ENCODE measurements at places on chromosomes 7 and 10.

GRCh38 chr7:114426382-114426781 lies 11.8 kb downstream of the FOXP2 start:
- H3K4me3 ChIP-seq, result no peak overlapping the region
- no peaks in the 10 kb centered on the region for H3K27me3 ChIP-seq
- H3K36me3 ChIP-seq, result no peaks in the 10 kb centered on the region
- H3K4me1 ChIP-seq, result no peaks in the 10 kb centered on the region
- DNase-seq, result no peak

DNA sequence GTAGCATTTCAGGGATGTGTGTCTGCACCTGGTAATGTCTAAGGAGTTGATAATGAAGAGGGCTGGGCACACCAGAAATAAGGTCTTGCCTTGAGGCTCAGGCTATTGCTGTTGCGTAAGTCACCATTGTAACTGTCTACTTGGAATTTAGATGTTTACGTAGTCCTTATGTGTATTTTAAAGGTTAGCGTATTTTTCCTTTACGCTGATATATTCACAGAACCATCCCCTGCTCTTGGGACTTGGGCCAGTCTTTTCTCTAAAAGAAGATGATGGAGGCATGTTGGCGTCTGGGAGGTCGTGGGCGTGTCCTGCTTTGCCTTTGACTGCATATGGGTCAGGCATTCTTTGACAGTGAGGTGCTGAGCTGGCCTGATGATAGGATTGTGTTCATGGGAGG lies 14.7 kb downstream of the WDR37 start:
- DNase-seq, result no peak
- no peaks in the 10 kb centered on the region for H3K27me3 ChIP-seq
- H3K4me1 ChIP-seq, result peaks cover 10% of the 10 kb centered on the region
- H3K36me3 ChIP-seq, result peaks cover 5% of the 10 kb centered on the region

DNA sequence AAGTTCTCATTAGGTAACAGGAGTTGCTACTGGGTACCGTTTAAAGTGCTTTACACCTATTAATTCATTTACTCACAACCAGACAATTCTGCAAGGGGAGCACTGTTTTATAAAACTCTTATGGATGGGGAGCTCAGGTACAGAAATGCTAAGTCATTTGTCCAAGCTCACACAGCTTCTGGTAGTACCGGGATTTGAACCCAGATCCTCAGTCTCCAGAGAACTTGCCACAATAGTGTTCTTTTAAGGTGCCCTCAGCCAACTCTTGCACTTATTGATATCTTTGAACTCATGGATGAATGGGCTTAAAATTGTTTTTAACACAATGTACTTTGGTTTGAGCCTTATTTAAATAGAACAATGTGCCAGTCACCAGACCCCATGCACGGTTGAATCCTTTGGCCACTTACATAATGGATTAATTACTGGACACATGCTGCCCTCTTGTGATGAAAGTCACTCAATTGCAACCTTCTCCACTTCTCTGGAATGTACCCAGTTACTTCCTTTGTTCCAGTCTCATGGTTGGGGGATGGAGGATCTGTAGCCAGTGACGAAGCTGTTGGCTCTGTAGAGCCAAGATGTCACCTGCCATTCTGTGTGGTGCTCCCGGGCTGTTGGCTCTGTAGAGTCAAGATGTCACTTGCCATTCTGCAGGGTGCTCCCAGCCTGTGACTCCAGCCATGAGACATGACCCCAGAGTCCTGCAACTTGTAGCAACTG lies 65.6 kb downstream of the NOD1 start:
- no peaks in the 10 kb centered on the region for H3K36me3 ChIP-seq
- DNase-seq, result no peak
- peaks cover 3% of the 10 kb centered on the region for H3K4me1 ChIP-seq
- H3K27ac ChIP-seq, result peak overlapping the region; percentile 67
- no peaks in the 10 kb centered on the region for H3K27me3 ChIP-seq

GRCh38 chr7:36984710-36985312 lies 260.5 kb upstream of the AOAH start:
- no peaks in the 10 kb centered on the region for H3K36me3 ChIP-seq
- no peak for DNase-seq
- peaks cover 34% of the 10 kb centered on the region for H3K27me3 ChIP-seq
- no peak overlapping the region for H3K27ac ChIP-seq
- no peaks in the 10 kb centered on the region for H3K4me1 ChIP-seq

DNA sequence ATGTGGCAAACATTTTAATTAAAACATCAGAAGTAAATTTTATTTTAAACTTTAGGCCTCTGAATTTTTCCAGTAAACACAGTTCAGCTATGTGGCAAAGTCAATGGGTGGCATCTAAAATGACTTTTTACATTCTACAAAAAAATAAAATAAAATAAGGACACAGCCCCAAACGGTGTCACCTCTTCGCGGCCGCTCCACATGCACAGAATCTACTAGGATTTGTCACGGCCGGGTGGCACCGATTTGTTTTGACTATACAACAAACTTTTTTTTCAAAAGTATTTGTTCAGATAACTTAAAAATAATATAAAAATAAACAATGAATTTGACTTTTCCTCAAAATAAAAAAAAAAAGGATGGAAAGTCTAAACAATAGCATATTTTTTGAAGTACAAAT lies 127.8 kb downstream of the EBF3 start:
- no peak overlapping the region for H3K4me3 ChIP-seq
- no peaks in the 10 kb centered on the region for H3K27me3 ChIP-seq
- no peaks in the 10 kb centered on the region for H3K4me1 ChIP-seq
- no peak for DNase-seq
- H3K36me3 ChIP-seq, result no peaks in the 10 kb centered on the region

DNA sequence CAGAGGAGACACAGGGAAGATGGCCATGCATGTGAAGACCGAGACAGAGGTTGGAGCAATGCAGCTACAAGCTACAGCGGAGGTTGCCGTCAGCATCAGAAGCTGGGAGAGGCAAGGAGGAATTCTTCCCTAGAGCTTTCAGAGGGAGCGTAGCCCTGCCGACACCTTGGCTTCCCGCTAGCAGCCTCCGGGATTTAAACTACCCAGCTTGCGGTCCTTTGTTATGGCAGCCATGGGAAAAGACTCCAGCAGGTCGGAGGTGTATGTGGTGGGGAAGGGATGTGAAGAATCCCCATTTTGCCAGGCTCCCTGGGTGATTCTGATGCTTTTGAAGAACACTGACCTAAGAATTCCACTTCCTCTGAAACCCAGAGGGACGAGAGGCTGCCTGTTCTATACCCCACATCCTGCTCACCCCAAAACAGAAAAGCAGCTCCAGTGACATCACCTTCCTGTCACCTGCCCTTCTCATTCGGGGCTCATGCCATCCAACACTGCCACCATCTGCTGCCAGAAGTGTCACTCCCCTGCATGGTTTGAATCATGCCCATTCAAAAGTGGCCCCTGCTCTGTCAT lies 3.3 kb upstream of the SEPHS1 start:
- no peak overlapping the region for H3K27ac ChIP-seq
- DNase-seq, result no peak
- no peaks in the 10 kb centered on the region for H3K36me3 ChIP-seq
- no peak overlapping the region for H3K4me3 ChIP-seq

DNA sequence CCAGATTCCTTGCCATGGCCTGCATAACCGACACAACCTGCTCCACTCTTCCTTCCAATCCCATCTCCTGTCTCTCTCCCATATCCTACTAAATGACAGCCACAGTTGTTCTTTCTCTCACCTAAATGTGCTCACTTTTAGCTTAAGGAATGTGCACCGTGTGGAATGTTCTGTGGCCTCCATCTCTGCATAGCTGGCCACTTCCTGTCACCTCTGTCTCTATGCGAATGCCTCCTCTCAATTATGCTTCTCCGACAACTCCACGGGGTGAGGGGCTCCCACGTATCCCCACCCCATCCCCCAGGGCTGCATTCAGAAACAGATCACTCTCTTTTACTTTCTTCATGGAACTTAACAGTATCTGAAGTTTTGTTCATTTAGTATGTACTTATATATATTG lies 110.7 kb downstream of the RAB18 start:
- no peak overlapping the region for H3K4me3 ChIP-seq
- peaks cover 28% of the 10 kb centered on the region for H3K4me1 ChIP-seq
- no peaks in the 10 kb centered on the region for H3K27me3 ChIP-seq

GRCh38 chr7:55258631-55259030 lies 106.5 kb upstream of the LANCL2 start:
- no peaks in the 10 kb centered on the region for H3K36me3 ChIP-seq
- H3K27me3 ChIP-seq, result peaks cover 26% of the 10 kb centered on the region
- DNase-seq, result no peak
